NCI-H1417 treated with DMSO at 0.1 percent for 48 hours (cell line): ENCODE measurements at places on chromosomes 11 and 22.
A peak's percentile ranks its signal among the peaks of the same experiment; 100 is the strongest.

DNA sequence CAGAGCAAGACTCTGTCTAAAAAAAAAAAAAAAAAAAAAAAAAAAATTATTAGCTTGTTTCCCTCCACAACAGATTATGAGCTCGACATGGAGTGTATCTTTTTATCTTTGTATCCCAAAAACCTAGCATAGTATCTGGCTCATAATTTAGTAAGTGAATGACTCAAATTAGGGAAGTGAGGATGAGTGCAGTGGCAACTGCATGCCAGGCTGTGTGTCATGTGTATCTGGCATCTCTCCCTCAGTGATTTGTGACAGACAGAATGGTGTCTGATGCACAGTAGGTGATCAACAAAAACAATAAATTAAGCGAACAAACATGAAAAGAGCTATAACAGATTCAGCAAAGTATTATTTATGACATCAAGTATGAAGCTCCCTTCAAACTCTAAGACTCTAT is 7.2 kb downstream of the STK33 start:
- DNase-seq = no peak

- DNase-seq = no peak
These were observed 9.2 kb upstream of the MTFP1 start for GRCh38 chr22:30416403-30416802.

GRCh38 chr11:73521621-73522020 is 76.3 kb downstream of the FAM168A start:
- DNase-seq = no peak

DNA sequence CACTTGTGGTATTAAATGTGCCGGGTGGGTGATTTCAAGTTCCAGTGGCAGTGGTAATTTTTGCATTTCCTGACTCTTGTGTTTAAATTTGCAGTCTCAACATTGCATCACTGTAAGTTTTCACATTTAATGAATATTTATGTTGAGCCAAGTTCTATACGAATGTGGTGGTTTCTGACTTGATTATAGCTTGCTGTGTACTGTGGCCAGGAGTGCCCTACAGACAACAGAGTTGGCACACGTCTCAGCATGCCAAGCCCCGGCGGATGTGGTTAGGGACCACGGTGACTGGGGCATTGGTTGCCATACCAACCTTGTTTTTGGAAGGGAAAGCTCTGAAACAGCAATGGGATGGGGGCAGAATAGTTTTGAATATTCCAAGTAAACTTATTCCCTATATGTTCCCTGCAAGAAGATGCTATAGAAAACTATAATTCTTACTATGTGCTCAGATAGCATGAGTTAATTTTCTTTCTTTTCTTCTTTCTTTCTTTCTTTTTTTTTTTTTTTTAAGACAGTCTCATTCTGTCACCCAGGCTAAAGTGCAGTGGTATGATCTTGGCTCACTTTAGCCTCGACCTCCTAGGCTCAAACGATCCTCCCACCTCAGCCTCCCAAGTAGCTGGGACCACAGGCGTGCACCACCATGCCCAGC is 16.0 kb downstream of the ZNRF3 start:
- no peak for DNase-seq

GRCh38 chr22:45852826-45853225 is 124.1 kb downstream of the WNT7B start:
- no peak for DNase-seq

GRCh38 chr11:93248602-93249001 is 50.8 kb upstream of the SLC36A4 start:
- no peak for DNase-seq

GRCh38 chr22:50302564-50302963 is 4.9 kb downstream of the PLXNB2 start:
- no peak for DNase-seq

DNA sequence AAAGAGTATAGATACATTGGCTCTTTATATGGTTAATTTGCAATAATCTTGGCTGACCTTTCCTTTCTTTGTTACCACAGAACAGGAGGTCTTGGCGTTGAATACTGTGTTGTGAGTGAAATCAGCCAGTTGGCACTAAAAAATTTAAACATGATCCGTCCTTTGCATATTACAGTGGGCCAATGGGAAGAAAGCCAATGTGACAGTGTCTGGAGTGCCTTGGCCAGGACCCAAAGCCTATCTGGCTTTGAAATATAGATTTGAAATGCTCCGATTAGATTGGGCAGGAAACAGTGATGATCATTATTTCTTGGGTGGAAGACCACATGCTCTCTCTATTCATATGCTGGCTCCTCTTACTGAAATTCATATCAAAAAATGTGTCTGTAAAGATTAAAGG is 339.6 kb upstream of the ANO3 start:
- no peak for DNase-seq

- DNase-seq = no peak
These were observed 184.0 kb downstream of the TBC1D22A start for GRCh38 chr22:46946383-46946962.

DNA sequence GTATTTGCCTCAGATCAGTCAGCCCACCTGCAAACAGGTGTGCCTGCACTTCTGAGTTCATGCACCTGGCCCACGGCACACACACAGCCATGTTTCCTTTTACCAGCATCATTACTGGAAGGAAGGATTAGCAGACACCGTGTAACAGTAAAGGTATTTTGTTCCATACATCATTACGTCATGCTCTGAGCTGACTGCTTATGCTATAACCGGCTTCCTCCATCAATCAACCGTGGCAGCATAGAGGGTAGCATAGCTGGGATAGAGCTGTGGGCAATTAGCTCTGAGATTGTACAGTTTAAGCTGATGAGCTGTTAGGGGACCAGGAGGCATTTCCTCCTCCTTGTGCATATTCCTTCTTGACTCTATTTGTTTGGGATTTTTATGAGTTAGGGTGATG is 102.4 kb downstream of the ME3 start:
- no peak for DNase-seq

DNA sequence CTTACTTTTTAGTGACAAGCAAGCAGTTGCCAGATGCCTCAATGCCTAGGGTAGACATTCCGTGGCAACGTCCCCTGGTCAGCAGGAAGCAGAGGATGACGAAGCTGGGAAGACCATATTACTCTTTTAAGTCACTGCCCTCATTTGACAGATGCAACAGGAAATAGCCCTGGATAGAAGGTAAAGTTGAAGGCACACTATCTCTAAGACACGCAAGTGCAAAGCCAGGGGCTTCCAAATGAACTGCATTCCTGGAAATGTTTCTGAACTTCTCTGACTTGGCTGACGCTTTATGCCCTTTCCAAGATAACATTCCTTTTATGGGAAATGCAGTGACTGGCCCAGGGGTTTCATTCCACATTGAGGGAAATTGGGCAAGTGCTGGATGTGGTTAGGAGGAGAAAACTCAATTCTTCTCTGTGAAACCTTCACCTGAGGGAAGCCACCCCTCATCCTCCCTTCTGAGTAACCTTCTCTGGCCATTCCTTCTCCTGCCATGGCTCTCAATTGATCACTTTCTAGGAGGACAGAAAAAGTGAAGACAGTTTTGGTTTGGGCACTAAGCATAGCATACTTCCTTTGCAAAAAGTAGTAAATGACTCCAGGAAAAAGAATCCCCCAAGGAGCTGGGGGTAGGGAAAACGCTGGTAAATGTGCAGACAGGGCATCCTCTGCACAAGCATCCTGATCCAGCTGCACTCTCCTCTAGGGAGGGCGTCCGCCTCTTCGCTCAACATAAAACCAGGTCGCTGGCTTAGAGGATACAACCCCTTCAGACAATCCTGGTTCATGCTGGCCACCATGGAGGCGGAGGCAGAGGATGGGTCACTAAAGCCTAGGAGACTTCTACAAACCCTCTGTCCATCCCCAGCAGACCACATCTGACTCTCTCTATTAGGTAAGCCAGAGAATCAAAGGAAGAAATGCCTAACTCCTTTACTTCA is 14.5 kb downstream of the PCSK7 start:
- no peak for DNase-seq

GRCh38 chr11:119993722-119994121 is 144.2 kb downstream of the TRIM29 start:
- DNase-seq = no peak

- no peak for DNase-seq
These were observed 86.3 kb upstream of the PHOX2A start for GRCh38 chr11:72330131-72330727.

GRCh38 chr11:86150847-86151173 is 81.9 kb upstream of the PICALM start:
- no peak for DNase-seq

- no peak for DNase-seq
These were observed 371 bp downstream of the SMCO4 start for GRCh38 chr11:93542811-93543229.

- DNase-seq = no peak
These were observed 83.7 kb downstream of the EXT2 start for GRCh38 chr11:44179173-44179572.

DNA sequence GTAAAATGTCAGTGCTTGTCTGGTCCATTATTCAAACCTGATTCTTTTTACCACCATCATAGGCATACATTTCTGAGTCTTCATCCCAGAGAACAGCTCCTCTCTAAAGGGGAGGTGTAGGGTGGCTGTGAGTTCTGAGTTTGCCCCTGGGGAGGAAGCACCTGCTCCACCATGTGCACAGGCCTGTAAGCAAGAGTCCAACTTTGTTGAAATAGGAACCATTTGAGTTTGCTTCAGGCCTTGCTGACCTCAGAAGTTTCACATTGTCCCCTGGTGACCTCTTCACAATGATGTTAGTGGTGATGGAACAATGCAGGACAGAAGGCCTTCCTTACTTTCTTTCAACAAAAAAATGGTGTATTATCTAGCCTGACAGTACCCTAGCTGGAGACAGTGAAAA is 54.6 kb upstream of the TOP3B start:
- no peak for DNase-seq

DNA sequence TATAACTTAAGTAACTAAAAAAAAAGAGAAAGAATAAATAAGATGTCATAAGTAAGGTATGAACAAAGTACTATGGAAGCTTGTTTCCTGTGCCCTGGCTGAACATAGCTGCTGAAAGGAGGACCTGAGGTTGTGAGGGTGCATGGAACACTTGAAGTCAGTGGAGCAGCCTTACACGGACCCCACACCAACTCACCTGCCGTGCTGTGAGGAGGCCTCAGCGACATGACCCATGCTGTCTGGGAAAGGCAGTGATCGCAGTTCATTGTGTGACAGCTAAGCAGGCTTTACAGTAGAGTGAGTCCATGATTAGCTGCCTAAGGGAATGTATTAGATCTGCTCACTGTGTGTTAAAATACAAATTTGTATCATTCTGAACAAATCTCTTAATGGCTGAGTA is 17.6 kb downstream of the RASSF10 start:
- DNase-seq = no peak

DNA sequence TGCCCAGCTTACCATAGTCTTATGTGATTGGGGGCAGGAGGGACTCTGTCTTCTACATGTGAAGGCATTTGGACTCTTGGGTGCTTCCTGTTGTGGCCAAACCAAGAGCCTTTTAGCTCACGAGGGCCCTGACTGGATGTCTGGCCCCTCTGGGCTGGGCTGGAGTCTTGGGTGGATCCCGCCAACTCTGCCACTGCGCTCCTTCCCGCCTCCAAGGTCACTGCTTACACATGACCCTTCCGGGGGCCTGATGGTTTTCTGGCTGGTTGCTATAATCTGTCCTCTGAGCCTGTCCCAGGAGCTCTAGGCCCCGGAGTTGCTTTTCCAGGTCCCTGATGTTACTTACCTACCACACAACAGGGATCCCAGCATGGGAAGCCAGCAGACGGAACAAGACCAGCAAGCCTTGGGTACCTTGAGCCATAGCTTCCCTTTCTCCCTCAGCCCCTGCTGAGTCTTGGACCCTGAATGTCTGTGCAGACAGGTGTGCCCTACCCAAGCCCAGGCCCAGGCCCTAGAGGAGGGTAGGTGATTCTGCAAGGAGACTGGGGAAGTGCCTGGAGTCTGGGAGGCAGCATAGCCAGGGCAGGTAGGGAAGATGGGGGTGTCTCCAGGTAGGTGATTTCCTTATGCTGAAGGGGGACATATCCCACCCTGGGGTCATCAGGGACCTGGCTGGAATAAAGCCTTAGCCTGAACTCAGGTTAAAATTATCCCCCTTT is 100.3 kb downstream of the TSPAN18 start:
- no peak for DNase-seq

GRCh38 chr22:43451371-43452050 is 39.7 kb downstream of the MPPED1 start:
- no peak for DNase-seq

- no peak for DNase-seq
These were observed 44.5 kb downstream of the ST14 start for GRCh38 chr11:130203766-130204702.

DNA sequence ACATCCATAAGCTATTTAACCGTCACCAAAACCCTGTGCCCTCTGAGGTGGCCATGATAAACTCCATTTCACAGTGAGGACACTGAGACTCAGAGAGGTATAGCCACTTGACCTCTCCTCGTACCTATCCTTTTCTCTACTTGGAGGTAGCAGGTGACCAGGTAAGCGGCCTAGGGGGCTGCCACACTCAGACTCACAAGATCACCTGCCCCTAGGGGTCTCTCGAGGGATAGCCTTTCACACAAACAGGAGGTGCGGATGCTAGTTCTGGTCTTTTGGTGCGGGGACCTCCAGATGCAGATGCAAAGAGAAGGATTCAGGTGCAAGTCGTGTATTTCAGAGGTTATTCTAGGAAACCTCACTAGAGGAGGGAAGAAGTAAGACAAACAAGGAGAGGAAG is 14.6 kb downstream of the MS4A18 start:
- no peak for DNase-seq

- DNase-seq = no peak
These were observed 7.2 kb upstream of the UCP3 start for GRCh38 chr11:74015919-74016684.

DNA sequence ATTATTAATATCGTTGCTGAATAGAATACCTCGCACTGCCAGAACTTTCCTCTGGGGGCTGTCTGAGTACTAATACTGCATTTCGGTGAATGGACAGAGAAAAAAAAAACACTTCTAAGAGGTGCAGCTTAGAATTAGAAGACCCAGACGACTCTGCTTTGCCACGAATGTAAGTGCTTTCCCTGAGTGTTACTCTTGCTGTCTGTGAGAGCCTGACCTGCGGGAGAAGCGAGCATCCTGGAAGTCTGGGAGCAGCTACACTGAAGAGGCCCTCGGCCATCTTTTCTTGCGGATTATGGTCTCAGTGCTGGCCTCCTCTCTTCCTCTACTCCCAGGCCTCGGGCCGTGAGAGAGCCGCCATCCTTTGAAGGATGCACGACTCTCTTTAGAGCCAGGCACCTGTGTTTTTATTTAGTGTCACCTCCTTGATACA is 94.9 kb downstream of the SCN3B start:
- no peak for DNase-seq

- DNase-seq = no peak
These were observed 48.2 kb upstream of the FTH1 start for GRCh38 chr11:62015615-62016014.

DNA sequence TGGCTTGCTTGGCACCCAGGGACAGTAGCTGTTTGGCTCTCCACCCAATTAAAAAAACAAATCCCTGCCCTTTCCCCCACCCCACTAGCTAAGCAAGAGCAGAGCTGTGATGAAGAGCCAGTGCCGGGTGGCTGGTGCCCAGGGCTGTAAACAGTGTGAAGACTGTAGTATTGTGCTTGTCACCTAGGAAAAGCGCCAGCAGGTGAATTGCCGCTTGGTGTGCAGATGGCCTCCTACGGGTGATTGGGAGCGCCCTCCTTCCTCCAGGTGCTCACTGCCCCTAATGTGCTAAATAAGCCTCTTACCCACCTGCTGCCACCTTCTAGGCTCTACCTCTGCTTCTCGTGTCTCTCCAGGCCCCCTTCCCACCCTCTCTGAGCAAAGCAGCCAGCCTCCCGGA is 18.4 kb upstream of the RAPSN start:
- peak; percentile 55 for DNase-seq
